ENCODE measurements at places on chromosomes 5 and 9.

DNA sequence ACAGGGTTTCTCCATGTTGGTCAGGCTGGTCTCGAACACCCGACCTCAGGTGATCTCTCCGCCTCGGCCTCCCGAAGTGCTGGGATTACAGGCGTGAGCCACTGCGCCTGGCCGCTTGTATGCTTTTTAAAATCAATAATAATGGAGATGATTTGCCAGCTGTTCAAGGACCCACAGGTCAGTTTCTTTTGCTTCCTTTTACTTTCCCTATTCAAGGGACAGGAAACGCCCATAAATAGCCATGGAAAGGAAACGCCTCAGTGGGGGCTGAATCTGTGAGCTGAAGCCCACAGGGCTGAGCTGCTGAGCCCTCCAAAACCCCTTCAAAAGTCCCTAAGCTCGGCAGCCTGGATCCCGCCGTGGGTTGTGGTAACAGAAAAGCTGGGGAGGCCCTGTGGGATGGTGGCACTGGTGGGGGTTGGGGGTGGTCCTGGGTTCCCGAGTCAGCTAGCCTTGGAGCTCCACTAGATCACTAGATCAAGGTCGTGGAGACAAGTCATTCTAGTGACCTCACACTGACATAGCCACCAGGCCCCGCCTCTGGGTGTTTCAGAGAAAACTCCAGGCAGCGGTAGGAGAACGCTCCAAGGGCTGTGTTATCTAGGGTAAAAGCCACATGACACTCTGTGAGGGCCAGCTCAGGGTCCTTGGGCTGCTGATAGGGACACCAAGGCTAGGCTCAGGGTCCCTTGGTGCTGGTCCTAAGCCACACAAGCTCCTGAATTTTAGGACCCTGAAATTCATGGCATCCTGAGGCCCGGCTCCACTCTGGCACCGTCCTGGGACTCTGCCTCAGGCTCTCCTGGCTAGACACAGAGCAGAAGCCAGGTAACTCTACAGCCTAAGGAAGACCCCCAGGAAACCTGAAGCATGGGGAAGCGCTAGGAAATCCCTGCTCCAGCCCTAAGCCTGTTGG lies 18.0 kb upstream of the DUSP1 start:
- no peak for DNase-seq

DNA sequence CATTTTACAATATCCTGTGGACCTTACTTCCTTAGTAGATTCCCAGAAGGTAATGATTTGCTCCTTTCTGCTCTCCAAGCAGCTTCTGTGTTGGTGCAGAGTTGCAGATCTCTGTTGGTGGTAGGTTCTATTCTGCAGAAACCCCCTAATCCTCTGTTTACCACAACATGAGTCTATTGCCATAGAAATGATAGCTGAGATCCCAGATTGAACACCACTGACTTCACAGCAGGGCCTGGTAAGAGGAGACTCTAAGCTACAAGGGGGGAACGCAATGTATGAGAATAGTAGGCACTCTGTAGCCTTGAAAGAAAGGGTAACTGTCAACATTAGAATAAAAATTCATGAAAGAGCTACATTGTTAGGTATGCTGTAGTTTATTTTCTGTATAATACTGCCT lies 59.5 kb downstream of the MUSK start:
- DNase-seq, result no peak

DNA sequence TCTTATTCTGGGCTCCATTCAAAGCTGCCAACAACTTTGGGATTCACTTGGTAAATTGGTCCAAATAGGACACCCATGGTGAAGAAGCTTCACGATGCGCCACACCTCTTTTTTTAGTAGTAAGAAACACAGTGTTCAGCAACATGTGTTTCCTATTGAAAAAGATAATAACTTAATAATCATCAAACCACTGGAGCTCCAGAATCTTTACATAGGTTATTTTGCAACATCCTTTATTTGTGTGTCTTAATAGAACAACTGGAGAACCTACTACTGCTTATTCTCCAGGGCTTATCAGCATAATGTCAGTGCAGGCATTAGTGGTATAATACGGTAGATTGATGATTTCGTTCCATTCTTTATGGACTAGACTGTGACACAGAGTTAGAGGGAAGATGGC lies 63.3 kb upstream of the DAPK1 start:
- no peak for DNase-seq

DNA sequence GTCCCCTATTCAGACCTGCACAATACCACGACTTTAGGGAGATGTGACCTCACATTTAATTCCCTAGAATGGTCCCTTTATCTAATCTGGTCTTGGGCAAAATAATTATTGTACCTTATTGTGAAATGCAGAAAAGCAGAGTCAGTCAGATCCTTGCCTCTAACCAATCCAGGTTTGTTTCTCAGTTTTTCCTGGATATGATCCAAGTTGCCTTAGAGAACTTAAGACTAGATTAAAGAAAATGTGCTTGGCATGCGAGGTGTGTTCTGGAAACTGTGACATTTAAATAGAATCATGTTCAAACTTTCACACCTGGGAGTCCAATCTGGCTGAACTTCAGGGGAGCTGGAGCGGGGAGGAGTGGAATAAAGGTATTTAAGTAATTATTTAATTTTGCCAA lies 696.2 kb downstream of the DNAH5 start:
- no peak for DNase-seq

GRCh38 chr5:218457-219291 lies 554 bp downstream of the SDHA start:
- no peak for DNase-seq

GRCh38 chr9:130908878-130909355 lies 12.3 kb upstream of the QRFP start:
- no peak for DNase-seq

Data from stimulated activated CD4-positive, alpha-beta T cell treated with anti-CD3 and anti-CD28 coated beads, Interleukin-1b, Interleukin-23, amount 100 ng/mL, for 4 hours (primary cell).